ENCODE measurements at places on chromosomes 5 and 9.

DNA sequence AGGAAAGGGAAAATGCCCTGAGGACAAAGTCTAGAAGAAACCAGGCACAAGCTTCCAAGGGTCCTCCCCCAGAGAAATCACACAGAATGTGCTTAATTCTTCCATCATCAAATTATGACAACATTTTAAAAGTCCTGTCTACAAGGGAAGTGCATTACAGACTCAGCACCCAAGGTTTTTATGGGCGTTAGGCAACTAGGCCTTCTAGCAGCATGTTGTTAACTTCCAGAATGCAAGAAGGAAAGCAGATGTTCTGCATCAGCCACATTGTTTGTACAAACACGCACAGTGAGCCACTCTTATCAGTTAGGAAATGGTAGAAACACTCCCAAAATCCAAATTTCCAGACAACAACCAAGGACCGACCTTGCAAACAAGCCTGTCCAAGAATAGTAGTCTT lies 26.5 kb downstream of the SMC5 start:
- DNase-seq = no peak

- no peak for DNase-seq
These were observed 1492.9 kb upstream of the C9orf72 start for GRCh38 chr9:29066141-29066640.

GRCh38 chr5:169652057-169652456 lies 15.0 kb downstream of the DOCK2 start:
- DNase-seq = no peak

DNA sequence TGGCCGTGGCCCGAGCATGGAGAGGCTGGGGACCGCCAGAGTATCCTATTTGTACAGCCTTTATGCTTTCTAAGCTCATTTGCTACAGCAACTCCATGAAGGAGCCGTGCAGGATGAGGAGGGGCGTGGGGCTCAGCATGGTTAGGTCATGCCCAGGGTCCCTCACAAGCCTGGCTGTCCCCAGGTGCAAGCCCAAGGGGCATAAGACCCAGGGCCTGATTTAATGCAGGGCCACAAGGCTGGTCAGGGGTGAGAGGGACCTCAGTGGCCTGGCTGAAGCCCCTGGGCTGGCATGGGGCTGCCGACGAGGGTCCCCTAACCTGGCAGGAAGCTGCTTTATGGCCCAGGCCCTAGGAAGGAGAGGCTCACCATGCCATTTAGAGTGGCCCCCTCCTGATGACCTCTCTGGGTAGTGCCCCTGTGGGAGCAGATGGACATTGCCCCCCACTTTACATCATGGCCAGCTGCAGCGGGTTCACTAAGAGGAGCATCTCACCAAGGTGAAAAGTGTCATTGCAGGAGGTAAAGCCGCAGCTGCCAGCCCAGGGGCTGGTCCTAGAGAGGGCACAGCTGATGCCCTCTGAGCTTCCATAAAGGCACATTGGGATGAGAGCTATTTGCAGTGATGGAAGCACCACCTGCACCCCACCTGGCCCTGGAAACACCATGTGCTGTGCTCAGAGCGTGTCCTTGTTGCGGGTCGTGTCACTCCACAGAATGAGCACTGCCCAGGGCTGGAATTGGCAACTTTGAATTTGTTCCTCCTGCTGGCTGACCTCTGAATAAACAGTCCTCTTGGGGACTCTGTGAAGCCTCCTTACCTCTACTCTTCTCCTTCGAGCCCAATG lies 58.9 kb downstream of the ZNF618 start:
- no peak for DNase-seq

- no peak for DNase-seq
These were observed 9.8 kb upstream of the TARS1 start for GRCh38 chr5:33430983-33431382.

Measured in iPS DF 19.7 (cell line).